Erythroblast (primary cell): ENCODE measurements at places on chromosomes 12 and 14.

DNA sequence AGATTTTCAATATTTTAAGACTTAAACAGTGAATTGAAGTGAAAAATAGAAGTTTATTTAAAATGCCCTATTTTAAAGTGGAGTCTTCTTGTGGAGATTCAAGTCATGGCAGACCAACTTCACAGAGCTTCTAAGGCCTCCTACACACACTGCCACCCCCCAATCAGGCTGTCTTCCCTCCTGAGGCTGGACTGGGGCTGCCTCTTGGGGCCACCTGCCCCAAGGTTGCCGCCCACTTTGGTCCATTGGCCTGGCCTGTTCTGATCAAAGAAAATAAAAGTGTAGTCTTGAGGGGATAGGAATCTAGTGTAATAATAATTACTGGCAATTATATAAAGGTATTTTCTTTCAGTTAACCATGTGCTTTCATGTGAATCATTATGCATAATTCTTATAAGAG, 1.3 kb downstream of the GOLT1B start:
- DNase-seq = peak; percentile 19

- DNase-seq = no peak
Observed at GRCh38 chr14:54621686-54622085, 54.8 kb downstream of the SAMD4A start.

DNA sequence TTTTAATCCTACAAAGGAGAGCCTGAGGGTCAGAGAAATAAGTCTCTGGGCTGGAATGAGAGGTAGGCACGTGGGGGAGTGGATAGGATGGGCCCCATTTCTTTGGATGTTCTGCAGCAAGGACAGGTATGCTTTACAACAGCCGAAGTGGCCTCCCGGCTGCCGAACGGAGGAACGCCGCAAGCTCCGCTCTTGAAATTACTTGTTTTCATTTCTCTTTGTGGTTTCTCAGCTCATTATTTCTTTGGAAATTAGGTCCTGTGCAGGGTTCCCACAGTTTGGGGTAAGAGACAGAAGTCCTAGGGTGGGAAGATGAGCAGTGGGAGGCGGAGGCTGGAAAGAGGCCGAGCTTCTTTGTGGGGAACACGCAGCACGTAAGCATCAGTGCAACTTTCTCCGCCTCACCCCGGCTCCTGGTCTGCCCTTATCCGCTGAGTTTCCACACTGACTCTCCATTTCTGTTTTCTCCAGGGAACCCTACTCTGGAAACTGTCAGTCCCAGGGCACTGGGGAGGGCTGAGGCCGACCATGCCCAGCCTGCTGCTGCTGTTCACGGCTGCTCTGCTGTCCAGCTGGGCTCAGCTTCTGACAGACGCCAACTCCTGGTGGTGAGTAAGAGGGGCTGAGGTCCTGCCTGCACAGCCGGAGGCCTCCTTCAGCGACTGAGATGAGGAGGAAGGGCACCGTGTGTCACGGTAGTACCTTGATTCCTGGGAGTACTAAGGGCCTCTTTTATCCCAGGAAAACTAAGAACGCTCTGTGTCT, 2.0 kb downstream of the WNT5B start:
- no peak for DNase-seq

GRCh38 chr14:65937079-65937959, 524.8 kb downstream of the FUT8 start:
- no peak for DNase-seq

DNA sequence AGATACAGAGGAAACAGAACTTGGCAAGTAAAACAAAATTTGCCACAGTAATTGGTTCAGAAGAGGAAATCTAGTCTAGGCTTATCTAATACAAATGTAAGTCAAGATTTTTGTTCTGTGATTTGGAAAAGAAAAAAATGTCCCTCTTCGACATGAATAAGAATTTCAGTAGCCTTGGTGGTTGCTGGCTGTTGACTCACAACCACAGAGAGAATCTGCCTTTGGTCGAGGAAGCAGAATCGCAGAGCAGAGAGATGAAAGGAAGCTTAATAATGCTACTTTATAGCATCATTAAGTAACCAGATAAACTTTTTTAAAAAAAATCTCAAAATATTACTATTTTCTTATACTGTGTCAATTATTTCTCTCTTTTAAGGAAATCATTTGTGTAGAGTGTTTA, 1096.6 kb downstream of the FLRT2 start:
- no peak for DNase-seq

GRCh38 chr14:89908712-89909450, 45.6 kb downstream of the EFCAB11 start:
- no peak for DNase-seq

DNA sequence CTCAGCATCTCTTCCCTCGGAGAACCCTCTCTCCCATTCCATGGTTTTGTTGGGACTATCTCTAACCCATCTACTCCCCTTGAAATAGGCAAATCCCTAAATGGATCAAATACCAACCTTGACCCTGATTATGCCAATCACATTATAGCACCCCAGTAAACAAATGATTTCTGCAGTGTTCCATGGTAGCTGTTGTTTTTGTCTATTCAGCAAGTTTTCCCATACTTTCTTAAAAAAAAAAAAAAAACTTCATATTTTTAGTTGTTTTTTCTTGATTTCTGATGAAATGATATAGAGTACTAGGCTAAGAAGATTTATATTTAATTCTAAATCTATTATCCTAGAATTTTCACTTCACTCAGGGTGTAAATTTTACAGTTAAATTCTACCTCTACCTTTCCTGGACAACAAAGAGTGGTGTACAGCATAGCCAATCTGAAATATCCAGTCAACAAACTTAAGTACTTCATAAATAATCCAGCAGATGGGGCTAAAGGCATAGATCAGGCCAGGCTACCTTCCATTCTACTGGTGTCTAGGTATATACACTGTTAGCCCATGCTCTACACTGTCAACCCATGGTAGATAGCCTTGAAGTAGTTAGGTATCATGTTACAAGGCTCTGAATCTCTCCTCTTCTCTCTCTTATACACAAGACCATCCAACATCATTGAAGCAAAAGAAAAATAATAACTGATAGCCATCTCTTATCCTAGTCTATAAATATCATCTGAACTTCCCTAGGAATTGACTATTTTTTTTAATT, 82.2 kb downstream of the PLEKHG7 start:
- DNase-seq = peak; percentile 83
